ENCODE measurements at places on chromosomes 7 and 10. TPM values are rescaled to one million over a fixed set of nuclear protein-coding genes. Genes with fewer than 3 reads are reported as not detected.

The AZGP1 gene
- total RNA-seq = 4.7 TPM

DNA sequence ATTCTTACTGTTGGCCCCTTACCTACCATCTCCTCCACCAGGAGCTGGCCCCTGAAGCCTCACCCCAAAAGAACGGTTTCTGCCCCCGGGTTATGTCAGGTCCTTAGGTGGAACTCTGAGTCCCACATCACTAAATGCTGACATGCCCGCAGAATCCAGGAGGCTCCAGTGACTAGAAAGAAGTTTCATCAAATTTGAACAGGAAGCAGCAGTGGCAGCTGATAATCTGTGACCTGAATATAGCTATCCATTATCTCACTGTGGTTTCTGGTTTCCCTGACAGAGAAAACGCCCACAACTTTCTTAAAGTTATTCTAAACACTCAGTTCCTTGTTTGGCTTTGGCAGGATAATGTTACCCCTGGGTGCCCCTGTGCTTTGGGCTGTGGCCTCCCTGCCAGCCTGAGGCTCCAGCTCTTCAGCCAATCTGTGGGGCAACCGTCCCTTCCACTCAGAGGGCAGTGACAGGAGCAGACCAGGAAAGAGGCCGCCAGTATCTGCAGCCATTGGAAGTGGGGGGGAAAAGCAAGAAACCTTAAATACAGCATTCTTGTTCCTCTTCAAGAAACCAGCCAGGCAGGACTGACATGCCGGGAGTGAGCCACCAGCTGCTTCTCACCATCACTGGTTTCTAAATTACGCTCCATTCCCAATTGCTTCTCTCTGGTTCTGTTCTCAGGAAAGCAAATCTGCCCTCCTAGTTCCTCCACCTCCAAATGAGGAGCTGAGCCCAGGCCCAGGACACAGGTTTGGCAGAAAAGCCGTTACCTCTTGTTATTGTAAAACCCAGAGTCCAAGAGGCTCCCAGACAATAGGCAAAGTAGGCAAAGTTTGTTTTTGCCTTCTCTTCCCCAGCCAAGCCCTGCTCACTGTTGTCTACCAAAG lies 41.2 kb upstream of the VCL start:
- DNase-seq = no peak

DNA sequence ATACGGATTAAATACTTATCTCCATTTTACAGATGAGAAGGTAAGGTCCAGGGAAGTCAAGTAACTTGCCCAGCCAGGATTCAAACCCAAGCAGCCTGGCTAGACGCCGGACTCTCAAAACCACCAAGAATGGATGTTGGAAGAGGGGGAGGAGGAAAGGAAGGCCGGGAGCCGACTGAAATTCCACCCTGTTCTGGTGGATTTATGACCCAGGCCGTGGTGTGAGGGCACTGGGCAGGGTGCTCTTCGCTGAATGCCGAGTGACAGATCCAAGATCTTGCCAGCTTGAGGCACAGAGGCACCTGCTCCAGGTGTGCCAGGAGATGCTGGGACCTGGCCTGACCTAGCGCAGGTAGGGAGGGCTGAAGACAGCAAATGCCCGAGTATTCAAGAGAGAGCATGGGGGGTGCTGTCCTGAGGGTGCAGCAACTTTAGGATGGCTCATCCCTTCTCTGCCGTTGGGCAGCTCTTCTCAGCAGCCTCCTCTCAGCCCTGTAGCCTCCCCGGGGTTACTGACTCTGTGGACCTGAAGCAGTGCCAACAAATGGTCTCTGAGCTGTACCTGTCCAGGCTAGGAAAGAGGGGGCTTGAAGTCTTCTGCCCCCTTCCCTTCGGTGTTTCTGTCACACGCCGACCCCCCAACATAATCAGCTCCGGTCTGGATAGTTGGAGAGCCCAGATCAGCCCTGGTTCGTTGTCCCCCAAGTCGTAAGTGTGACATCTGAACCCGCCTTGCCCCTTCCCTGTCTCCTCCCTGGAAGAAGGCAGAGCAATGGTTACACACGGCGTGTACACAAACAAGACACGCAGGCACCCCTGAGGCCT lies 713 bp downstream of the LOXL4 start:
- no peak for DNase-seq

The HOXA1 gene
- 1.1 TPM for total RNA-seq

DNA sequence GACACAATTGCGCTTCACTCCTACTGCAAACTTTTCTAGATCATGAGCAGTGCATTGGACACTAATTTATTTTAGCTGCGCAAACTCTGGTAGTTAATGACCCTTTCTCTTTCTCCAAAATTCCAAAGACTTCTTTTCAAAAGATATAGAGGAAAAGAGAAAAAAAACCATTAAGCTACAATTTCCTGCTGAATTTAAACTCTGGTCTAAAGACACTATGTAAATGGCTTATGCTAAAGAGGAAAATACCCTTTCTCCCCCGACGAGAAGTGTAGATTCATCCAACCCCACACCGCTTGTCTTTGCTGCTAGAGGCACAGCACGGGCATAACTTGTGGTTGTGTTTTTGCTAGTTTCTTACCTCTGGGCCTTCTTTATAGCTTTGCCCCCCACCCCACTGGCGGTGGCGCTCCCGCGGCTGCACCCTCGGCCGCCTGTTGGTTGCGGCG lies 84.1 kb downstream of the SNX10 start:
- no peak for DNase-seq

DNA sequence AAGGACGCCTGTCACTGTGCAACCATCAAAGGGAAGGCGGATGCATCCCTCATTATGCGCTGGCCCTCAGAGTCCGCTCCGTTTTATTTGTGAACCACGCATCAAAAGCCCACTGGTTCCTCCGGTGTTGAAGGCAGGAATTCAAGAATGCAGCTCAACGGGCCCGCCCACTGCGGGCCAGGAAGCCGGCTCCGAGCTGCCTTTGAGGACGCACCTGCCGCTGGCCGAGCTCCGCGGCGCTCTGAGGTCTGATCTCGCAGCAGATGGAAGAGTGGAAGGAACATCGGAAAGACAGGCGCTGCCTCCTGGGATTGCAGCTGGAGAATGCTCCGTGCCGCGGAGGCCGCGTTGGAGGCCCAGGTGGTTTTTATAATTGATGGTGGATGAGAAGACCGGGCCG lies 56.9 kb upstream of the ADGRA1 start:
- no peak for DNase-seq

The GPER1 gene
- 4.6 TPM for total RNA-seq

- DNase-seq = no peak
Observed at GRCh38 chr10:79927111-79927828, 21.6 kb downstream of the SFTPD start.

- DNase-seq = no peak
Observed at GRCh38 chr7:95046494-95047240, 139.3 kb downstream of the PPP1R9A start.

DNA sequence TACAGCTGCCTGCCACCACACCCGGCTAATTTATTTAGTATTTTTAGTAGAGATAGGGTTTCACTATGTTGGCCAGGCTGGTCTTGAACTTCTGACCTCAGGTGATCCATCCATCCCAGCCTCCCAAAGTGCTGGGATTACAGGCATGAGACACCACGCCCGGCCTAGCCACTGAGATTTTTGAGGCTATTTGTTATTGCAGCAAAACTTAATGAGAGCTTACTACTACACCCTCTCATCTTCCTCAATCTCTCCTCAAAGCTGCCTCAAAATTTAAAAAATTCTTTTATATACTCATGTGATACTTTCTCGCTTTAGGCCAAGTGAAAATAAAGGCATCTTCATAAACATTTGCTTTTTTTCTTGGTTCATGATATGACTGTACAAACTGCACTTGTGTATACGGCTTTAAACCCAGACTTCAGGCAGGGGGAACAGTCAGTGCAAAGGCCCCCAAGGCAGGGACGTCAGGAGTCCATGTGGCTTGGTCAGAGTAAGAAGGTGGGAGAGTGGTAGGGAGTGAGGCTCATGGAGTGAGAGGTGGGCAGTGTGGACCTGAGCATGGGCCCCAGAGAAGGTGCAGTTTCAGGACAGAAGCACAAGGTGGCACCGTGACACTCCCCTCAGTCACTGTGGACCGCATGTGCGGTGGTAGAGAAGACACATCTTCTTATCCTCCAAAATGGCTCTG lies 55.5 kb downstream of the SYPL1 start:
- DNase-seq = peak; percentile 90

- peak; percentile 85 for DNase-seq
Observed at GRCh38 chr7:2116989-2117591, 115.7 kb downstream of the MAD1L1 start.

The NEUROG3 gene
- not detected for total RNA-seq

- no peak for DNase-seq
Observed at GRCh38 chr7:13563257-13563656, 426.2 kb downstream of the ETV1 start.

DNA sequence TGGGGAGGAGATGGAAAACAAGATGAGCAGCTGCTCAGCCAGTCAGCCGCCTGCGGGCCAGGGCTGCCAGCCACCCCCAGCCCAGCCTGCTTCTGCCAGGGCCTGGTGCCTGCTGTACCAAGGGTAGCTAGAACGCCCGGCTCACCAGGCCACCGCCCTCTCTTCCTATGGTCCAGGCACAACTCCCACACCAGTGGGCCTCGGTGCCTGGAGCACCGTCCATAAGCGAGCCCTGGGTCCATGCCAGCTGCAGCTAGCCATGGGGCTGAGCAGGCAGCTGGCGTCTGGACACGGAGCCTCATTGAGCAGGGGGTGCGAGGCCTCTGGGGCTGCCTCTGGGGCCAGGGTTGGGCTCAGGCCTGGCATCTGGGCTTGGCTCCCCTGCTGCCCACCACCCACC lies 8.5 kb upstream of the RABGEF1 start:
- no peak for DNase-seq

- DNase-seq = no peak
Observed at GRCh38 chr10:64571056-64571455, 1049.9 kb downstream of the REEP3 start.

The KLLN gene
- 0.14 TPM for total RNA-seq

The ADCYAP1R1 gene
- 35.7 TPM for total RNA-seq

DNA sequence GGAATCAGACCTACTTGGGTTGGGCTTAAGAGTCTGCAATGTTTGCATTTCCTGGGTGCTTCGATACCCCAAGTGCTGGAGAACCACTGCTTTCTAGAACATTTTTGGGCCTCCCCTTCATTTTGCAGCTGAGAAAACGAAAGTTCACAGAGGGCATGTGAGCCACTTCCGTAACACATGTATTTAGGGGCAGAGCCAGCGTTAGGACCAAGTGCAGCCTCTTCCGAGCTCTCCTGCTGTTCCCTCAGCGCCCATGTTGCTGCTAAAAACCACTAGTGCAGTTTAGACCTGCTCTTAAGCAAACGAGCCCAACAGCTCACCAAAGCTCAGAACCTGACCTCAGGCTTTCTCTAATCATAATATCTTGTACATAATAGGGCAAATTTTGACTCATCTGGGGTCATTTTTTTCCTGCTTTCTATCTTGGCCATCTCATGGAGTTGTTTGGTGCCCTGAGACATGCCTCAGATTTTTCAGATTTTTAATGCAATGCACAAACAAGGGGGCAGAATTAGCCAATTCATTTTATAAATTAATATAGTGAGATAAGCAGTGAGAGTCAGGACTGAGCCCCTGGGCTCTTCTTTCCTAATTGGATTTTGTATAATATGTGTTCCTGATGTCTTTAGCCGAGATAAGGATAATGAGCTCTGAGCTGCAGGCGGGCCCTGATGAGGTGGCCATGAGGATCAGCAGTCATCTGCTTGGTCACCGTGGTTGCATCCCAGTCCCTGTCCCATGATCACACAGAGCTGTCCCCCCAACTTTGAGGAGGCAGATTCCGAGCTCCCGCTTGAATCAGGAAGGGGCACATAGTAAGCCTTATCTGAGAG lies 12.9 kb downstream of the BAG3 start:
- DNase-seq = no peak

The TMEM140 gene
- total RNA-seq = 29.6 TPM

GRCh38 chr10:76990561-76990960 lies 647.0 kb downstream of the KCNMA1 start:
- no peak for DNase-seq

The NUTM2E gene
- not detected for total RNA-seq

- peak; percentile 49 for DNase-seq
Observed at GRCh38 chr10:71075086-71075758, 137.1 kb upstream of the UNC5B start.

- no peak for DNase-seq
Observed at GRCh38 chr7:25536851-25537250, 308.6 kb upstream of the NPVF start.

- DNase-seq = no peak
Observed at GRCh38 chr10:102261842-102262241, 16.5 kb downstream of the GBF1 start.

GRCh38 chr7:27459021-27459730 lies 203.5 kb downstream of the HIBADH start:
- DNase-seq = peak; percentile 68

- no peak for DNase-seq
Observed at GRCh38 chr7:82091126-82091684, 321.4 kb upstream of the HGF start.

The EGR2 gene
- 3.4 TPM for total RNA-seq

- no peak for DNase-seq
Observed at GRCh38 chr7:96034940-96035727, 262.8 kb downstream of the DYNC1I1 start.

DNA sequence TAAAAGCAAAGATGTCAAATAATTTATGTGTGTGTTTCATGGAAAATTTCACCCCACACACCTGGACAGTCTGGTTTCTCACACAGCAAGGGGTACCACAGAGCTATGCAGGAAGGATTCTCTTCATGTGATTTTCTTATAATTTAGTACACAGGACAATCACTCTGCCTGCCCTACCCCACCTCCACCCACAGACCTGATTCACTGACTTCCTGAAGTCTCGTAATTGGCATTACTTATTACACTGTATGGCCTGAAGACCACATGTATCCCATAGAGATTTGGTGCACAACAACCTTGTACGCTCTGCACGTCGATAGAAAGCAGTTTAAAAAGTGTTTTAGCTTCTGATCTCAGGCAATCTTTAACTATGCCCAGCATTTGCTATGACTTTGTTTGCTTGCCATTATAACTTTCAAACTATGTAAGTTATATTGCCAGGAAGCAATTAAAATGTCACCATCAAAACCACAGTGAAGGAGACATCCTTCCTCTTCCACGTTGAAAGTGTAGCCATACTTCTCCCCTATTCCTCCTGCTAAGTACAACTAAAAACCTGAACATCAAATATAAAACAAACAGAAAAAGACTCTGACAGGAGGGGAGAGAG lies 279.4 kb upstream of the IMMP2L start:
- DNase-seq = no peak

- no peak for DNase-seq
Observed at GRCh38 chr7:19970514-19970913, 197.1 kb upstream of the TMEM196 start.

- peak; percentile 44 for DNase-seq
Observed at GRCh38 chr10:86340991-86341260, 25.7 kb downstream of the GRID1 start.

- DNase-seq = no peak
Observed at GRCh38 chr7:126179916-126180315, 1072.8 kb downstream of the GRM8 start.

- no peak for DNase-seq
Observed at GRCh38 chr7:130210181-130210935, 2.7 kb downstream of the SSMEM1 start.

The FZD8 gene
- 6.6 TPM for total RNA-seq

GRCh38 chr7:142697270-142697669 lies 52.0 kb upstream of the PRSS1 start:
- DNase-seq = no peak

- DNase-seq = no peak
Observed at GRCh38 chr10:24465124-24465874, 256.4 kb downstream of the KIAA1217 start.

- DNase-seq = no peak
Observed at GRCh38 chr7:92456236-92456635, 9.0 kb downstream of the GATAD1 start.

- no peak for DNase-seq
Observed at GRCh38 chr10:88984525-88984924, 6.1 kb upstream of the FAS start.

All from sigmoid colon (tissue), 7 donors.